ENCODE measurements at places on chromosomes 13 and 19.

- DNase-seq: no peak
These were observed 528.4 kb downstream of the DCT start for GRCh38 chr13:93951108-93951507.

DNA sequence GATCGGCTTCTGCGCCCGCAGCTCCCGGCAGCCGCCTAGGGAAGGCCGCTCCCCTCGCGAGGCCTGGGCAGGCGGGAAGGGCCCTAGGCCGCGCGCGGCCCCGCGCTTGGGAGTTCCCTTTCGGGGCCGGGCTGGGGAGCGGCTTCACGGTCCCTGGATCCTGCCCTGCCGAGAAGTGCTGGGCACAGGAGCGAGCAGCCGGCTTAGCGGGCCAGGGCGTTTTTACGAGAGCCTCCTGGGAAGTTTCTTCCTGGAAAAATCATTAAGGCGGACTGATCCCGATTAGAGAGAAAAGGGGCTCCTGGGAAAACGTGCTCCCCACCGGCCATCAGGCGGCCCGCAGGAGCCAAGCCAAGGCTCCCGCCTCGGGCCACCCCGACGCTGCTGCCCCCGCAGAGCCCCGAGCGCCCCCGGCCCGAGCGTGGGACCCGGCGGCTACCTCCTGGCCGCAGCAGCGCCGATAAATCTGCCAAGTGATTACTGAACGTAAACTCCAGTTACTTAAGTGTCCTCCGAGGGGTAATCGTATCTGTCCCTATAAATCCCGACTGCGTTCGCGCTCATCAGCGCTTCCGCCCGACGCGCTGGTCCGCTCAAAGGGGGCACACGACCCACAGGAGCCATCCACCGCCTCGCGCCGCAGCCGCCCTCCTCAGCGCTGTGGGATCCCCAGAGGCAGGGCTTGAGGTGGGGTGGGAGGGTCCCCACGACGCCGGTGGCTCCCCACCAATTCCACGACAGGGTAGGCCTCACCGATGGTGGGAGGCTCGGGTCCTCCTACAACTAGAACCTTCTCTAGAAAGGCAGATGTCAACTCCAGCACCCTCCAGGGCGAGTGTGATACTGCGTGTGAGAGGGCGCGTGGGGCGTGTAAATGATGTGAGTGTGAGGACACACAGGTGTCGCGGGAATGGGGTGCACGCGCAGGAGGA is 2.8 kb downstream of the ZIC5 start:
- no peak for DNase-seq

DNA sequence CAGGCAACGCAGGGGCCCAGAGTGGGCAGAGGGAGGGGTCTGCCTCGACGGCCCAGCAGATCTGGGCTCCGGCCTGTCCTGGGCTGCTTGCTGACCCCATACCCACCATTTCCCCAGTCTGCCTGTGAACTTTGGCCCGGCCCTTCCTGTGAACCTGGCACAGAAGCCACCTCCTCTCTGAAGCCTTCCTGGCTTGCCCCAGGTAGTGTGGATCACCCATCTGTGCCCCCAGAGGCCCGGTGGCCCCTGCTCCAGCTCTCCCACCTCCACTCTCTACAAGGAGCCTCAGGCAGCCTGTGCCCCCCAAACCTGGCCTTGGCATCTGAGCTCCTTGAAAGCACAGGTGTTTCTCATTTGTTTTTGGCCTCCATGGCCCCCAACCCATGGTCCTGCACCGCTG is 15.7 kb downstream of the PLEKHF1 start:
- DNase-seq: no peak

DNA sequence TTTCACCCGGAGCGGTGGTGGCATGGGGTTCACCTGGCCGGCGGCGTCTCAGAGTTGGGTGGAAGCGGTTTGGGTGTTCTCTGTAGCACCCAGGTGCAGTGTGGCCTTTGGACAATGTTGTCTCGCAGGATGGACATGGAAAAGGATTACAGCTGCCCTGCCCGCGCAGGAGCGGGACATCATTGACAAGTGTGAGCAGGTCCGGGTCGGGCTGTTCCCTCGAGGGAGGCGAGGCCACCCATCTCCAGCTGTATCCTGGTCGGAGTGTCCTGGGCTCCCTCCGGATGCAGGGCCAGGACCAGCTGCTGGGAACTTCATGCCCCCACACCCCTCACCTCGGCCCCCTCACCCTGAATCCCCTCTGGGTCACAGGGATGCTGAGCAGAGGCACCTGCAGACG is 7.8 kb upstream of the ZNF14 start:
- DNase-seq: no peak

DNA sequence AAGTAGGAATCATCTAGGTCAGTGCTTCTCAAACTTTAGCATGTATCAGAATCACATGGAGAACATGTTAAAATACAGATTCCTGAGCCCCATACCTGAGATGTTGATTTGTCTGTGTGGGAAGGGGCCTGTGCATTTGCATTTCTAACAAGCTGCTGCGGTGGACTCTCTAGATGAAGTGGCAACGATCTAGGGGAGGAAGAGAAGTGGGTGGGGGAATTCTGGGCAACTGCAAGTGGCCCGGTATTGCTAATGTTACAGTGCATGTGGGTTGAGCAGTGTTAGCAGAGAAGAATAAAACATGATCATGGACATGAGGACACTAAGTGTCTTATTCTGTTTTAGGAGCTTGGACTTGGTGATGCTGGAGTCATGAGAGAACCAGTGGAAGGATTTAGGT is 329.0 kb downstream of the OLFM4 start:
- DNase-seq: no peak

All from CD4-positive, alpha-beta T cell treated with Interleukin-17A for 4 hours (primary cell).